ENCODE measurements at places on chromosomes 11 and 22. TPM values are rescaled to one million over a fixed set of nuclear protein-coding genes. Genes with fewer than 3 reads are reported as not detected.

The UPK2 gene
- not detected for total RNA-seq

The SESN3 gene
- total RNA-seq: 0.79 TPM

The POU2AF3 gene
- not detected for total RNA-seq

The ACTN3 gene
- total RNA-seq: not detected

The TMEM86A gene
- total RNA-seq: 0.05 TPM

The LYVE1 gene
- not detected for total RNA-seq

The SHISAL1 gene
- 49.6 TPM for total RNA-seq

The DAGLA gene
- 1.4 TPM for total RNA-seq
